Upper lobe of left lung (tissue), 6 donors: ENCODE measurements at places on chromosomes 2 and 18. TPM values are rescaled to one million over a fixed set of nuclear protein-coding genes. Genes with fewer than 3 reads are reported as not detected.

METAP1D gene
- 2.8 TPM for total RNA-seq

TRAK2 gene
- 40.3 TPM for total RNA-seq

GRCh38 chr2:73856214-73856613 lies 27.5 kb downstream of the STAMBP start:
- H3K36me3 ChIP-seq: peaks cover 48% of the 10 kb centered on the region
- no peak for DNase-seq
- H3K27ac ChIP-seq: no peak overlapping the region
- H3K4me3 ChIP-seq: no peak overlapping the region

GRCh38 chr2:212124598-212124997 lies 414.0 kb downstream of the ERBB4 start:
- no peaks in the 10 kb centered on the region for H3K27me3 ChIP-seq
- H3K4me3 ChIP-seq: no peak overlapping the region
- H3K27ac ChIP-seq: no peak overlapping the region
- no peaks in the 10 kb centered on the region for H3K36me3 ChIP-seq
- no peaks in the 10 kb centered on the region for H3K4me1 ChIP-seq
- DNase-seq: no peak

- no peaks in the 10 kb centered on the region for H3K36me3 ChIP-seq
- peak overlapping the region; percentile 4 for H3K27ac ChIP-seq
- H3K4me3 ChIP-seq: no peak overlapping the region
- no peaks in the 10 kb centered on the region for H3K27me3 ChIP-seq
Measured at GRCh38 chr18:55078303-55078932, 119.2 kb upstream of the CCDC68 start.

DNA sequence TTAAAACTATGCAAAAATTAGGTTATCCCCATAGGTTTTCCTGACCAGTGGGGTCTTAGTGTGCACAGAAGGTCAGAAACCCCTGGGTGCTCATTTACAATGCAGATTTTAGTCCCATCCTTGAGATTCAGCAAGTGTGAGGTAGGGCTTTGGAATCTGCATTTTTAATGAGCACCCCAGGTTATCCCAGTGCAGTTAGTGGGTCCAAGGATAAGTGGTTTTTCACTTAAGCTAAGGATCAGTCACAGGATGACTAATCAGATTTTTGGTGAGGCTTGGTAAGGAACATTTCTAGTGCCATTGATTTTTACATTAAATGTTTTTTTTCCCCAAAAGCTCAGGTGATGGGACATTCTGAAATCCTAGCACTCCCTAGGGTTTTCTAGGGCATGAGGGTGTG lies 50.7 kb upstream of the MGAT5 start:
- no peak for DNase-seq
- H3K27me3 ChIP-seq: no peaks in the 10 kb centered on the region
- H3K4me3 ChIP-seq: no peak overlapping the region

GRCh38 chr18:62285281-62285680 lies 39.8 kb upstream of the TNFRSF11A start:
- no peaks in the 10 kb centered on the region for H3K4me1 ChIP-seq
- DNase-seq: no peak
- H3K4me3 ChIP-seq: no peak overlapping the region
- peaks cover 4% of the 10 kb centered on the region for H3K36me3 ChIP-seq
- no peak overlapping the region for H3K27ac ChIP-seq

- peak overlapping the region; percentile 38 for H3K27ac ChIP-seq
- H3K36me3 ChIP-seq: no peaks in the 10 kb centered on the region
- no peak overlapping the region for H3K4me3 ChIP-seq
- no peaks in the 10 kb centered on the region for H3K27me3 ChIP-seq
Measured at GRCh38 chr2:23523373-23524260, 138.6 kb downstream of the KLHL29 start.

DNA sequence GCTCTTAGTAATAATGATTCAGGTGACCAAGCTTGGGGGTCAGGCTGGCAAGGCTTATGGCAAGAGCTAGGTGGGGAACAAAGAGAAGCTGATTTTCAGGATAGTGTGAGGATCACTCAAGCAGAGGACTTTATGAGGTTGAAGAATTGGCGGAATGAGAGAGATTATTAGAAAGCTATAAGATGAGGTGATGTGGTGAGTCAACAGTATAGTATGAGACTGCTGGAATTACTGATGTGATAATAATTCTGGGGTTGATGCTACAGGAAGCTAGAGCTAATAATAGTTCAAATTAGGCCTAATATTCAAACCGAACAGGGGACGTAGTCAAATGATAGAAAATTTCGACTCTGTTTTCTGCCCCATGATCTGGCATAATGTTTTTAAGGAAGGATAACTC lies 2115.3 kb upstream of the PIK3C3 start:
- no peaks in the 10 kb centered on the region for H3K36me3 ChIP-seq
- no peak overlapping the region for H3K4me3 ChIP-seq
- H3K27ac ChIP-seq: no peak overlapping the region
- no peaks in the 10 kb centered on the region for H3K4me1 ChIP-seq
- no peaks in the 10 kb centered on the region for H3K27me3 ChIP-seq
- DNase-seq: no peak
